ENCODE measurements at places on chromosomes 12 and 14.
A peak's percentile ranks its signal among the peaks of the same experiment; 100 is the strongest.

- no peak overlapping the region for H3K4me3 ChIP-seq
- no peaks in the 10 kb centered on the region for H3K4me1 ChIP-seq
- H3K36me3 ChIP-seq = no peaks in the 10 kb centered on the region
Observed at GRCh38 chr14:98204139-98204538, 1067.9 kb downstream of the BCL11B start.

- H3K27me3 ChIP-seq = no peaks in the 10 kb centered on the region
- no peak for DNase-seq
- no peak overlapping the region for H3K27ac ChIP-seq
- H3K4me3 ChIP-seq = no peak overlapping the region
Observed at GRCh38 chr14:68214431-68214830, 394.9 kb downstream of the RAD51B start.

GRCh38 chr14:102867826-102868580 lies 54.5 kb upstream of the AMN start:
- no peaks in the 10 kb centered on the region for H3K27me3 ChIP-seq
- H3K4me1 ChIP-seq = no peaks in the 10 kb centered on the region
- no peak overlapping the region for H3K4me3 ChIP-seq
- DNase-seq = no peak

DNA sequence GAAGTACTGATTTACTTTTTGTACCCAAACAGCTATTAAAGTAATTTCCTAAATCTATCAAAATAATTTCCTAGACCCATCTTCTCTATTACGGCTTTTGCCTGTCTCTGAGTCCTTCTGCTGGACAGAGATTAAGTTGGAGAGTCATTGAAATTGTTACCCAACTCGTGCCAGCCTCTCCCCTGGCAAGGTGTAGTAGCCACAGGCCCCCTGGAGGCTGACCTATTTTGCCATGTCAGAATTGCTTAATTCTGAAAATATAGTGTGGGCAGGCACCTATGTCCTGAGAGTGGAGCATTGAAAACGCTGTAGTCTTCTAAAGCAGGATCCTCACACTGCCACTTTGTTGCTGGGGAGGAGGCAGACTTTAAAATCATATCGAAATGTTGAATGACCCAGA lies 308.2 kb downstream of the GLT1D1 start:
- peaks cover 3% of the 10 kb centered on the region for H3K27me3 ChIP-seq
- H3K4me3 ChIP-seq = no peak overlapping the region
- H3K27ac ChIP-seq = no peak overlapping the region
- no peak for DNase-seq
- no peaks in the 10 kb centered on the region for H3K4me1 ChIP-seq

- H3K4me1 ChIP-seq = no peaks in the 10 kb centered on the region
- no peak overlapping the region for H3K4me3 ChIP-seq
- no peaks in the 10 kb centered on the region for H3K36me3 ChIP-seq
Observed at GRCh38 chr14:80958939-80959338, 3.5 kb downstream of the TSHR start.

- no peaks in the 10 kb centered on the region for H3K27me3 ChIP-seq
- H3K36me3 ChIP-seq = no peaks in the 10 kb centered on the region
- no peaks in the 10 kb centered on the region for H3K4me1 ChIP-seq
- peak; percentile 70 for DNase-seq
- no peak overlapping the region for H3K27ac ChIP-seq
Observed at GRCh38 chr14:93137864-93138263, 22.1 kb upstream of the ITPK1 start.

GRCh38 chr14:89374908-89375307 lies 42.1 kb downstream of the FOXN3 start:
- H3K27me3 ChIP-seq = no peaks in the 10 kb centered on the region
- H3K4me3 ChIP-seq = no peak overlapping the region
- no peaks in the 10 kb centered on the region for H3K4me1 ChIP-seq
- no peaks in the 10 kb centered on the region for H3K36me3 ChIP-seq
- H3K27ac ChIP-seq = no peak overlapping the region

DNA sequence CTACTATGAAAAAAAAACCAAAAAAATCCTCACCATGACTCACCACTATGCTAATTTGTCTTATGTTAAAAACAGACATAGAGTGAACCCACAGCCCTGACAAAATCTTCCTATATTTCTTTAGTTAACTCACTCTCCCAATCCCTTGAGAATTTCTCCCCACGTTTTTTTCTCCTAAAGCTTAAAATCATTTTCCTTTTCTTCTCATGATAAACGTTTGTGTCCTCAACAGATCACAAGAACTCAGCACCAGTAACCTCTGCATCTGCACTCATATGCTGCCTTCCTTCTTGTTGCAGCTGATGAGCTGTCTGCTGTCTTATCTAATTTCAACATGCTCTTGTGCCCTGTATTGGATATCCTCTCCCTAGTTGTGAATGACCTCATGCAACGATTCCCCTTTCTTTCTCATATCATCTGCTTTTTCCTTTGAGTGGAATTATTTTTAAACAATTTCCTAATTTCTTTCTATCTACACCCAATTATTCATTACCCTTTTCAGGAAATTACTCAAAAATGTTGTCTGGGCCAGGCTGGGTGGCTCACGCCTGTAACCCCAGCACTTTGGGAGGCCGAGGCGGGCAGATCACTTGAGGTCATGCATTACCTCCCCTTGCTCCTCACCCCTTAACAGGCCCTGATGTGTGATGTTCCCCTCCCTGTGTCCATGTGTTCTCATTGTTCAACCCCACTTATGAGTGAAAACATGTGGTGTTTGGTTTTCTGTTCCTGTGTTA lies 427.5 kb upstream of the MGAT4C start:
- no peaks in the 10 kb centered on the region for H3K4me1 ChIP-seq
- no peaks in the 10 kb centered on the region for H3K27me3 ChIP-seq
- no peak overlapping the region for H3K27ac ChIP-seq
- no peak overlapping the region for H3K4me3 ChIP-seq

GRCh38 chr14:59297071-59297776 lies 108.8 kb downstream of the DAAM1 start:
- DNase-seq = no peak
- H3K4me1 ChIP-seq = no peaks in the 10 kb centered on the region
- H3K27me3 ChIP-seq = no peaks in the 10 kb centered on the region
- H3K36me3 ChIP-seq = no peaks in the 10 kb centered on the region

DNA sequence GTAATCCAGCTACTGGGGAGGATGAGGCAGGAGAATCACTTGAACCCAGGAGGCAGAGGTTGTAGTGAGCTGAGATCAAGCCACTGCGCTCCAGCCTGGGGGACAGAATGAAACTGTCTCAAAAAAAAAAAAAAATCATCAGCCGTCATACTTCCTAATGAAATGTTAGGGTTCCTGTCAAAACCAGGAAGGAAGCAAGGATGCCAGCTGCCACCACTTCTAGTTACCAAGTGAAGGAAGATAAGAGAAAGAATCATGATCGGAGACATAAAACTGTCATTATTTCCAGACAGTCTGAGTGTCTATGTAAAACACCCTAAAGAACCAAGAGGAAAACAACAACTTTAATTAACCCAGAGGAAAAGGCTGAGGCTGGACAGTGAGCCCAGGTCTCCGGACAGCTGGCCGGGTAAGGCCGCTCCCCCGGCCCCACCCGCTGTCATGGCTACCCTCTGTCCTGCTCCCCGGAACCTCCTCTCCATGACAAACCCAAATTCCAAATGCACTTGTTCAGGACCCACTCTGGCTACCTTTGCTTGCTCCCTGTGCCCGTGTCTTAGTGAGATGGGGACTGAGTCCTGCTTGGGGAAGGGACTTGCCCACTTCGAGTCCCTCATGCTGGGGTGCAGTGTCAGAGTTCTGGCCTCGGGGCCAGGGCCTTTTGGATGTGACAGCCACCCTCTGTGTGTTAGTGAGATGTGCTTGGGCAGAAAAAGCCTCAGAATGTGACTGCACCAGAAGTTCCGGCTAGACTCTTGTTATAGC lies 29.0 kb downstream of the SLC6A12 start:
- no peaks in the 10 kb centered on the region for H3K4me1 ChIP-seq
- H3K4me3 ChIP-seq = no peak overlapping the region
- no peak overlapping the region for H3K27ac ChIP-seq

- peak overlapping the region; percentile 83 for H3K27ac ChIP-seq
- no peak for DNase-seq
- H3K36me3 ChIP-seq = no peaks in the 10 kb centered on the region
- H3K27me3 ChIP-seq = no peaks in the 10 kb centered on the region
Observed at GRCh38 chr12:49705479-49706134, 1.6 kb downstream of the FMNL3 start.

- no peaks in the 10 kb centered on the region for H3K27me3 ChIP-seq
- no peaks in the 10 kb centered on the region for H3K36me3 ChIP-seq
- DNase-seq = no peak
Observed at GRCh38 chr12:102973583-102973982, 16.1 kb downstream of the ASCL1 start.

- no peak overlapping the region for H3K27ac ChIP-seq
- no peaks in the 10 kb centered on the region for H3K4me1 ChIP-seq
- no peaks in the 10 kb centered on the region for H3K27me3 ChIP-seq
- no peak overlapping the region for H3K4me3 ChIP-seq
Observed at GRCh38 chr14:59208224-59208814, 19.9 kb downstream of the DAAM1 start.

DNA sequence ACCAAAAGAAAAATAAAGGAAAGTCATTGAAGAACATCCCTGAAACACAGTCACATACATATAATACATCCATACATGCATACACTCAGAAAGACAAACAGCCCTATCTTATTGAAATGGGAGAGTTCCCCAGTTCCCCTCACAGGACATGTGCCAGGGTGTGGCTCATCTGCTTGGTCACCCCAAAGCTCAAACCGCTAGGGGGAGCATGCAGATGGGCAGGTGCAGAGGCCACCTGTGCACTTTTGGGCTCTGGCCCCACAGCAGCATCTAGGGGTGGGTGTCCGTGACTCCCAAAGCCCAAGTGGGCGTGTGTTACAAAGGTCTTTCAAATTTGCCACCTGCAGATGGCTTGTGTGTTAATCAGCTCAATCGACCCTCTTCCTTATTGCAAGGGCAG lies 75.2 kb downstream of the CMAS start:
- no peaks in the 10 kb centered on the region for H3K4me1 ChIP-seq
- DNase-seq = no peak
- no peaks in the 10 kb centered on the region for H3K27me3 ChIP-seq
- no peak overlapping the region for H3K4me3 ChIP-seq
- no peaks in the 10 kb centered on the region for H3K36me3 ChIP-seq

DNA sequence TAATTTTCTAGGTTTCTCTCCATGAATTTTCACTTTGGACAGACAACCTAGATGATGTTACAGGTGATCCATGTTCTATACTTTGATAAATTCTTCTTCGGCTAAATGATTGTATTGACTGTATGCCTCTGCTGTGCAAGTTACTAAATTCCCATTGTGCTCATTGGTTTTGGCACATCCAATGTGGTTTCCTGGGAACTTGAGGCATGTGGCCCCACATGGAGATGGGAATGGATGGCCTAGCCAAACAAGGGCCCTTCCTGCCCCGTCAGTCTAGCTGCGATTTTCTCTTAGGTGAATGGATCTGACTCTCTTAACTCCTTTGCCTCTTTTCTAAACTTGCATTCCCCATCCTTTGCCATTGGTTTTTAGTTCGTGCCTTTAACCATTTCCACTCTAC lies 186.2 kb downstream of the PELI2 start:
- DNase-seq = no peak
- H3K4me1 ChIP-seq = no peaks in the 10 kb centered on the region
- H3K27me3 ChIP-seq = no peaks in the 10 kb centered on the region

DNA sequence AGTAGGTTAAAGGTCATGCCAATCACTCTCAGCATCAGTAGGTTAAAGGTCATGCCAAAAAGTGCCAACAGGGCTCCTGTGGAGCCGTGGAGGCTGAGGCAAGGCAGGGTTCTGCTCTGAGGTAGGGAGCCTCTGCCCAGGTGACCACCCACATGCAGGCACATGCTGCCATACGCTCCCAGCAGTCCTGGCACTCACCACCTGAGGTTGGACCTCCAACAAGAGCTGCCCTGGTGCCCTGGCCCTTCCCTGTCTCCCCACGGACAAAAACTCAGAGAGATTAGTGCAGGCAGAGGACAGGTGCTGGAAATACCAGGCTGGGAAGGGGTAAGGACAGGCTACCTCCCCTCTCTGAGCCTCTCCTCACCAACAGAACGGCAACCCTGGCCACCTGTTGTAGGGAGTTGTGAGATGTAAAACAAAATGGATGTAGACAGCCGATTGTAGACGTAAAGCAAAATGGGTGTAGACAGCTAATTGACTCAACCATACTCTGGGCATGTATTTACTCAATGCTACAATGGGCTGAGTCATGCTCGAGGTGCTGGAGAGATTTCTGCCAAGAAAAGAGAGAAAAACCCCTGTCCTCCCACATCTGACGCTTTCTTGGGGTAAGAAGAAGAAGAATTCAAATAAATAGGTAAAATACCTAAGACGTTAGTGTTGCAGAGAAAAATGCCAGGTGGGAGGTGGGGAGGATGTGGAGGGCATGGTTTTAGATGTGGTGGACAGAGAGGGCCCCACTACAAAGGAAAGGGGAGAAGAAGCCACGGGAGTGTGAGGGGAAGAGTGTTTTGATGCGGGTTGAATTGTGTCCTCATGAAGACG lies 32.4 kb downstream of the LTBP2 start:
- peak overlapping the region; percentile 40 for H3K27ac ChIP-seq
- H3K27me3 ChIP-seq = no peaks in the 10 kb centered on the region
- no peaks in the 10 kb centered on the region for H3K36me3 ChIP-seq
- DNase-seq = no peak
- H3K4me1 ChIP-seq = peaks cover 12% of the 10 kb centered on the region
- no peak overlapping the region for H3K4me3 ChIP-seq

GRCh38 chr12:93072340-93072739 lies 143.2 kb upstream of the EEA1 start:
- H3K4me1 ChIP-seq = no peaks in the 10 kb centered on the region
- H3K27ac ChIP-seq = no peak overlapping the region
- H3K4me3 ChIP-seq = no peak overlapping the region
- no peaks in the 10 kb centered on the region for H3K27me3 ChIP-seq
- no peaks in the 10 kb centered on the region for H3K36me3 ChIP-seq

DNA sequence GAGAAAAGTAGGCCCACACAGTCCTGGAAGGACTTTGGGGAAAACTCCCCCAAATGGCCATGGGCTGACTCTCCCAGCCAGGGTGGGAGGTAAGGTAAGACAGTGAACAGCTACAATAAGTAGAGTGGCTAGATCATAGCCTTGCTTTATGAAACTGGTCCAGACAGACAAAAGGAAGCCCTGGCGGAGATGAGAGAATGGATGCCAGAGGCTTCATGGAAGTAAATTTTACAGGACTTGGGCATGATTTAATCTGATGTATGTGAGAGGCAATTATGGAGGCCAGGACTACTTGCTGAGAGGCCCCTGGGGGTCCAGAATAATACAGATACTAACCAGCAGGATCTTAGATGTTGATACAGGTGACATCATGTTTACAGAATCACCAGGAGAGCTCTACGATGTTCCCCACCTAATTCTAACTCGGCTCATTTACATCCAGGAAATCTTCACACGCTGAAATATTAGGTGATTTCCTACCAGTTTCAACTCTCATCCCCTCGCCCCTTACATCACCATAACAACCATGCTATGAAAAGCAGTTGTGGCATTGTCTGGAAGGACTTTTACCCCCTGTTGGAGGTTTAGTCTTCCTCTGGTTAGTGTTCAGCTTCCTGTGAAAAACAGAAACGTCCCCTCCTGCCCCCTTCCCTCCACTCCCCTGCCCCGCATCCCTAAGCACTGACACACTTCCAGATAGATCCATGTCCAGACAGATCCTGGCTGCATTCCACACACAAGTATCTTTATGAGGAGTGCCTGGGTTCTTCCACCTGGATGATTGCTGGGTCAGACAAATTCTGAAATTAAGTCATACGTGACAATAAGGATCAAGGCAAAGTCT lies 39.5 kb upstream of the NT5DC3 start:
- no peaks in the 10 kb centered on the region for H3K36me3 ChIP-seq
- H3K4me3 ChIP-seq = no peak overlapping the region
- no peak overlapping the region for H3K27ac ChIP-seq
- no peaks in the 10 kb centered on the region for H3K27me3 ChIP-seq
- DNase-seq = no peak
- no peaks in the 10 kb centered on the region for H3K4me1 ChIP-seq

All from breast epithelium (tissue), 4 donors.